ENCODE measurements at places on chromosomes 7 and 10.

DNA sequence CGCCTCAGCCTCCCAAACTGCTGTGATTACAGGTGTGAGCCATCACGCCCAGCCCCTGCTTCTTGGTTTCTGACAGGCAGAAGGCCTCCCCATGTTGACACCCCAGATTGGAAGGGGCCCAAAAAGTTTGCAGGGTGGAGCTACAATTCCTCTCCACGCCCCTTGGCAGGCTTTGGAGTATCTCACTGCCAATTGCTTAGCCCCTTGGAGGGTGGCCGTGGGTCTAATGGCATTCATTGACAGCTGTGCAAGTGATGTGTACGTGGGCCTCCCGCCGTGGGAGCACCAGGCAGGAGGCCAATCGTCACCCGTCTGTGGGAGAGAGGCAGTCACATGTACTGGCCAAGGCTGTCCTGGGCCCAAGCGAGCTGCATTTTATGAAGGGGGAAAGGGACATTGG is 73.7 kb upstream of the PPIF start:
- DNase-seq: no peak

- DNase-seq: no peak
Measured at GRCh38 chr10:110059925-110060324, 52.1 kb downstream of the ADD3 start.

- DNase-seq: no peak
Measured at GRCh38 chr10:112275512-112276245, 7.5 kb upstream of the TECTB start.

- DNase-seq: no peak
Measured at GRCh38 chr7:41992881-41993867, 243.8 kb downstream of the GLI3 start.

DNA sequence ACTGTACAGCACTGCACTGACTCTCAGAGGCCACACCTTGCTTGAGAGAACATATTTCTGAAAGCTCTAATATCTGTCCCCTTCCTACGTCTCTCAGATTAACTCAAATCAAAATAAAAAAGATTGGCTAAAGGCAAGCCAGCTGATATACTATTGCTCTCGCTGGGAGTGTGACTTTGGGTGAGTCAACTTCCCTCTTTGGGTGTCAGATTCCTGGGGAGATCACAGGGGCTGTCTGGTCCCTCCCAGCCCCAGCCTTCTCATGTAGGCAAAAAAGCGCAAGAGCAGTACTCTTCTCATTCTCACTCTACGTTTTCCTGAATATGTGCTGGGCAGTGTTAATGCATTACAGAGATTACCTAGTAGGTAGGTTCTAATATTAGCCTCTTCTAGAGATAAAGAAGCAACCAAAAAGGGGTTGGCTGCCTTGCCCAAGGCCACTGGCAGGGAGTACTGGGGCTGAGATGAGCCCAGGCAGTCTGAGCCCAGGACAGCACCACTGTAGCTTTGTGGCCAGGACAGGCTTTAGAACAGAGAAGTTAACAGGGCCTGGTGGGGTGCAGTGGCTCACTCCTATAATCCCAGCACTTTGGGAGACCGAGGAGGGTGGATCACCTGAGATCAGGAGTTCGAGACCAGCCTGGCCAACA is 9.1 kb upstream of the DENND2A start:
- no peak for DNase-seq

- no peak for DNase-seq
Measured at GRCh38 chr10:13939391-13939790, 352.6 kb downstream of the PRPF18 start.

DNA sequence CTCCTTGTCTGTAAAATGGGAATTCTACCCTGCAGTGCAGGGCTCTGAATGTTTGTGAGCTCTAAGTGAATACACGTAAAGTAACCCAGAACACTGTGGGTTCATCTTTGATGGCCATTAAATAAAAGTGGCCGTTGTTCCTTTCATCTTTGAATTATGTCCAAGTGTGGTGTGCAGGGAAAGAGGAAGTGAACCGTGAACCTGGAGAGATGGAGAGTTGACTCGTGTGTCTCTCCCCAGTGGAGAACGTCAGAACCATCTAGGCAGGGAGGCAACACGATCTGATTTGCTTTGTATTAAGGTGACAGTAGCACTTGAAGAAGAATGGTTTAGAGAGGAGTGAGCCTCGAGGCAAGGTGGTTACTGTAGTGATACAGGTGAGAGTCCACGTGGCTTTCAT is 93.5 kb upstream of the GJD4 start:
- DNase-seq: no peak

GRCh38 chr10:123429706-123430221 is 236.4 kb upstream of the GPR26 start:
- DNase-seq: no peak

DNA sequence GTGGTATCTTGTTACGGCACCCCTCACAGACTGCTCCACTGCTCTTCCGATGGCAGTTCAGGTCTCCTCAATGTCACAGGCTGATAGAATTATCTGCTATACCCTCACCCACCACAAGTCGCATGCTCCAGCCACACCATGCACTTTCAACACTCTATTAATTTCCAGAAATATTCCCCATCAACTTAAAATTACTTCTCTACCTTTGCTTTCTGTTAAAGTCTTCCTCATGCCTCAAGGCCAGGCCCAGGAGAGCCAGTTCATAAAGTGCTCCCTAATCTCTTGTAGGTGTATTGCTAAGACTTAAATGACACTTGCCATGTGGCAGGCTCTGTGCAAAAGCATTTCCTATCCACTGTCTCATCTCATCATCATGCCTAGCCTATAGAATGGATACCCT is 105.9 kb upstream of the ARID5B start:
- no peak for DNase-seq

GRCh38 chr10:6383096-6383812 is 180.5 kb downstream of the PFKFB3 start:
- no peak for DNase-seq

All from stimulated activated CD4-positive, alpha-beta T cell treated with anti-CD3 and anti-CD28 coated beads, Interleukin-15, amount 100 ng/mL, for 1 hour (primary cell).